ENCODE measurements at places on chromosomes 1 and 21.

GRCh38 chr1:202088206-202088605 is 34.5 kb upstream of the GPR37L1 start:
- DNase-seq = no peak

- no peak for DNase-seq
Observed at GRCh38 chr1:112772781-112773180, 57.6 kb upstream of the PPM1J start.

DNA sequence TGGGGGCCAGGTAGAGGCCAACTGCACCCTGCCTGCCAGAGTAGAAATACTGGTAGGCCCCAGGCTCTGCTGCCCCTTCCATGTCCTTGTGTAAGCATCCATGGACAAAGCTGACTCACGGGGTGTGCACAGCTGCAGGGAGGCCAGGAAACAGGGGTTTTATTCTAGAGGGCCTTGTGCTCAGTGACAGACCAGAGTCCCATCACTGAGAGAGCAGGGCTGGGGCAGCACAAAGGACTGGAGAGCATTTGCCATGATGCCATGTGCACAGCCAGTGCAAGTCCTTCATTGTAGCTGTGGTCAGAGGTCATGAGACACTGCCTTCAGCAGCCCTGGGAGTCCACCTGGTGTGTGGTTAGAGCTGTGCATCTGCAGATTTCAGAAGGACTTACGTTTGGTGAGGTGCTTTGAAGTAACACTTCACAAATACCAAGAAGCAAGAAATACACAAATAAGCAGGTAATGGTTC is 8.1 kb downstream of the ARF1 start:
- DNase-seq = no peak

DNA sequence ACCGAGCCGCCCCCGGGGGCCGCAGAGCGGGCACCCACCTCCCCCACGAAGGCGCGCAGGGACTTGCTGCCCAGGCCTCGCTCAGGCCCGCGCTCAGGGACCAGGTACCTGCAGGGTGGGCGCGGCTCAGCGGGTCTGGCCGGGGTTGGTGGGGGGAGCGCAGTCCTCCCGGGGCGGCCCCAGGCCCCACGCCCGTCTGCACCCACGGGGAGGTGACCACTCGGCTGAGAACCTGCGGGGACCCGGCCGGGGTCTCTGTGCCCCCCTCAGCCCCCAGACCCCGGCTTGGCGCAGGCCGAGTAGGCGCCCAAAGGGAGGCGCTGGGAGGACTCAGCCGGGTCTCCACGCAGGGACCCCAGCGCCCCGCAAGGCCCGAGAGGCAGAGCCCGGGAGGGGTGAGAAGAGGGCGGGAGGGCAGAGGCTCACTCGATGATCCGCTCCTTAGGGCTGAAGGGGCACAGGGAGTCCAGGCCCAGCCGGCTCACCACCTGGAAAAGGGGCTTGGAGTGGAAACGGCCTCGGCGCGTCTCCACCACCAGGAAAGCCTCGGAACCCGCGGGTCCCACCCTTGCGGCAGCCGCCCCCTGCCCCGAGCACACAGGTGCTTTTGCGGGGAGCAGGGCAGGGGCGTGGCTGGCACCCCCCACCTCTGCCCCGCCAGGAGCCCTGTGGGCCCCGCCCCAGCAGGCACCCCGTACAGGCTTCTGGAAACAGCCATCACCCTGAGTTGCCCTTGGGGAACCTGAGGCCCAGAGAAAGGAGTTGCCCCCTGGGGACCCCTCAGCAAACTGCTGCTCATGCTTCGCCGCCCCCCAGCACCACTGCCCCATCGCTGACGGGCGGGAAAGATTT is 9.3 kb downstream of the FTCD start:
- no peak for DNase-seq

DNA sequence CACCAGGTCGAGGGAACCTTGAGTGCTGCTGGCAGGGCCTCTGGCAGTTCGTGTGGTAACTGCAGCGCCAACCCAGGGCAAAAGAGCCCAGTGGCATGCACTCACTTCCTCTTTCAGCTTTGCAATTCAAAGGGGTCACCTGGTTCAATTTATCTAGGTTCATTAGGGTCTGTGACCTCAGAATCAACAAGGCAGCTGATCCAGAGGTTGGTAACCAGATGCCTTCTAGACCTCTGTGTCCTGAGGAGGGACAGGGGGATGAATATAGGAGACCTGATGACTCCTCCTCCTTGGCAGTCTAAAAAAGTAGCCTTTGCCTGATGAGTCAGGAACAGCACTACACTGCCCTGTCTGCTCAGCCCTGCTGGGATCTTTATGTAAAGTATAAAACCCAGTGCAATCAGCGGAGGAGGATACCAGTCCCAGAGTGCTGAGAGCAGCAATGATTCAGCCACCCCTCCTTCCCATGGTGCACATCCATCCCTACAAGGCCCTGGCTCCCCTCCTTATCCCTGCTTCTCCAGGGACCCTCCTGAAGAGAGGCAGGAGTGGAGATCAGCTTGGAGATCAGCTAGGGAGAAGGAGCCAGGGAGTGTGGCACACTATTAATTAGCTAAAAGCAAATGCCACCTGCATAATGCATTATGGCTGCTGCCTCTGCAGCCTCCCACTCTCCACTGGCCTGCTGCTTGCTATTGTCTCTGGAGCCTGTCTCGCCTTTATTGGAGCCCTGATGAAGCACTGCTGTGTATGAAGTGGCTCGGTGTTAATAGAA is 11.2 kb upstream of the FMOD start:
- no peak for DNase-seq

- DNase-seq = no peak
Observed at GRCh38 chr1:74467786-74468377, 44.5 kb downstream of the LRRC53 start.

GRCh38 chr1:25150985-25151495 is 81.3 kb downstream of the SYF2 start:
- no peak for DNase-seq

GRCh38 chr1:150876119-150876454 is 312 bp downstream of the ARNT start:
- peak; percentile 10 for DNase-seq

GRCh38 chr1:200740571-200741208 is 2.0 kb downstream of the CAMSAP2 start:
- no peak for DNase-seq

DNA sequence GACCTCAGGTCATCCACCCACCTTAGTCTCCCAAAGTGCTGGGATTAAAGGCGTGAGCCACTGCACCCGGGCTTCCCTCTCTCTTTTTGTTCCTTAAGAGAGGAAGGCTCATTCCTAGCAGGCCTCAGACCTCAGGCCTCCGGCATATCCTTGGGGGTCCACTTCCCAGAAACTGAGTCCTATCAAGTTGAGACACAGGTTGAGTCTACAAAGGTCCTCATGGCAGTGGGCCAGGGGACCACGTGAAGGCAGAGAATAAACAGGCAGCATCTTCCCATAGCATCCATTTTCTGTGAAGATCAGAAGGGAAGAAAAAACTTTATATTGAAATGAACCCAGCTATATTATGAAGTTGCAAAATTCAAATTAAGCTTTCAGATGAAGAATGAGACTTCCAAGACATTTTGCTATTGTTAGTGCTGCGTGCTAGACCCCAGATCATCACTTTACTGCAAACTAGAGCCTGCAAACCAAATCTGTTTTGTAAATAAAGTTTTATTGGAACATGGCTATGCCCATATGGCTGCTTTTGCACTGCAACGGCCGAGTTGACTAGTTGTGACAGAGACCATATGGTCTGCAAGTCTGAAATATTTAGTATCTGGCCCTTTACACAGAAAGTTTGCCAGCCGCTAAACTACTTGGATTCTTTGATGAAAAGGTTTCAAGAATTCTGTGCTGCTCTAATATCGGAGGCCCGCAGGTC is 3.5 kb upstream of the CELA2A start:
- DNase-seq = no peak

All from smooth muscle cell of the brain vasculature (primary cell).